ENCODE measurements at places on chromosomes 11 and 22. TPM values are rescaled to one million over a fixed set of nuclear protein-coding genes. Genes with fewer than 3 reads are reported as not detected.
A peak's percentile ranks its signal among the peaks of the same experiment; 100 is the strongest.

- no peaks in the 10 kb centered on the region for H3K4me1 ChIP-seq
- no peak for DNase-seq
- H3K4me3 ChIP-seq, result no peak overlapping the region
- no peaks in the 10 kb centered on the region for H3K27me3 ChIP-seq
Observed at GRCh38 chr11:64624883-64625481, 34.0 kb downstream of the SLC22A12 start.

- peak overlapping the region; percentile 23 for H3K27ac ChIP-seq
- peaks cover 12% of the 10 kb centered on the region for H3K4me1 ChIP-seq
- H3K27me3 ChIP-seq, result no peaks in the 10 kb centered on the region
- no peak overlapping the region for H3K4me3 ChIP-seq
- no peaks in the 10 kb centered on the region for H3K36me3 ChIP-seq
Observed at GRCh38 chr11:68845351-68846002, 3.8 kb upstream of the CPT1A start.

- H3K27ac ChIP-seq, result no peak overlapping the region
- H3K4me3 ChIP-seq, result no peak overlapping the region
- no peaks in the 10 kb centered on the region for H3K4me1 ChIP-seq
- H3K36me3 ChIP-seq, result peaks cover 6% of the 10 kb centered on the region
- DNase-seq, result no peak
Observed at GRCh38 chr11:11966826-11967668, 41.4 kb downstream of the DKK3 start.

- H3K4me1 ChIP-seq, result peaks cover 23% of the 10 kb centered on the region
- H3K27me3 ChIP-seq, result no peaks in the 10 kb centered on the region
- DNase-seq, result no peak
- no peak overlapping the region for H3K4me3 ChIP-seq
- H3K36me3 ChIP-seq, result no peaks in the 10 kb centered on the region
- H3K27ac ChIP-seq, result no peak overlapping the region
Observed at GRCh38 chr11:119742263-119742861, 13.4 kb upstream of the NECTIN1 start.

GRCh38 chr11:63670096-63670432, 1.1 kb downstream of the ATL3 start:
- H3K27me3 ChIP-seq, result no peaks in the 10 kb centered on the region
- H3K27ac ChIP-seq, result peak overlapping the region; percentile 98
- H3K4me1 ChIP-seq, result peaks cover 49% of the 10 kb centered on the region
- no peak for DNase-seq

The NNMT gene
- total RNA-seq, result 94.0 TPM

DNA sequence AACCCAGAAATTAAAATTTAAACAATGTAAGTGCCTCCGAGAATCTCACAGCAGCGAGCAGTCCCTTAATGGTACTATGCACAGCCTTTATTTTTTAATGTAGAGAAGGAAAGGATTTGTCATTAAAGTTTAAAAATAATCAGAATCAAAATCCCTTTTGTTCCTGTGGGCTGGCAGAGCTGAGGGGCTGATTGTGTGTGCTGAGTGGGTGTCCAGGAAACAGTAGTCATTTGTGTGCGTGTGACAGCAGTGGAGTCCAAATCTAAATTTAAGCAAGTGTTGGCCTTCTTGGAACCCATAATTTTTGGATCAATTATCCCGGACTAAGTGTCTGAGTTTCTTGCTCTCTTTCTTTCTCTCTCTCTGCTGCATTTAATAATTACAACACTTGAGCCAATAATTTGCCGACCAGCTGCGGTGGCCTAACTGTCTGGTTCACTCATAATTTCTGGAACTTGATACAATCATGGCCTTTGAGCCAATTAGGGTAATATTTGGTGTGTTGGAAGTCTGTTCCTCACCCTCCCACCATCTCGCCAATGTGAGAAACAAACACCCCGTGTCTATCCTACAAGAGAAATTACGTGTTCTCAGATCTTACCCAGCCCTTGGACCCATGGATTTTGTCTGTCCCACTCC, 528.0 kb downstream of the SOX6 start:
- no peak overlapping the region for H3K4me3 ChIP-seq
- peaks cover 24% of the 10 kb centered on the region for H3K4me1 ChIP-seq
- no peaks in the 10 kb centered on the region for H3K27me3 ChIP-seq
- no peak overlapping the region for H3K27ac ChIP-seq
- no peak for DNase-seq

DNA sequence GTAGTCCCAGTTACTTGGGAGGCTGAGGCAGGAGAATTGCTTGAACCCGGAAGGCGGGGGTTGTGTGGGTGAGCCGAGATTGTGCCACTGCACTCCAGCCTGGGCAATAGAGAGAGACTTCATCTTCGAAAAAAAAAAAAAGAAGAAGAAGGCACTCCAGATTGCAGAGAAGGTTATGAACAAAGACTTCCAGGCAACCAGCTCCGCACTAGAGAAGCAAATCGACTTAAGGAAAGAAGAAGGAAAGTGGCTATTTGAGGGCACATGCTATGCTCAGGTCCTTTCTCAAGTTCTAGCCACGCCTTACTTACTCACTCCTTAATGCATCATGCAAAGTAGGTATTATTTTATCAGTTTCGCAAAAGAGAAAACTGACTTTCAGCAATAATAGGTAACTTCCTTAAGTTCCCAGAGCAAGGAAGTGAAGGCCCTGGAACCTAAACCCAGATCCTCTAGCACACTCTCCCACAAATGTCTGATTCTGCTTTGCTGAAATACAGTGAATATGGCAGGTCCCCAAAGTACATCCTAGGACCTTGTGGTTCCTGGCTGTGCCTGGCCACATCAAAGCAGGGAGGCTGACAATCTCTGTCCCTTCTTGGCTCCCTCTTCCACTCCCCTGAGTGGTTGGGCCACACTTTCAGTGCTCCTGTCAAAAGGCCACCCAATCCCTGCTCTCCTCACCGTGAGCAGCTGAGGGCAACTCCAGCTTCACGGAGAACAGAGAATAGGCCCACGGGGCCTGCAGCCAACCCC, 14.2 kb downstream of the CD3E start:
- no peaks in the 10 kb centered on the region for H3K27me3 ChIP-seq
- H3K4me3 ChIP-seq, result no peak overlapping the region
- H3K27ac ChIP-seq, result peak overlapping the region; percentile 21
- no peaks in the 10 kb centered on the region for H3K36me3 ChIP-seq
- peaks cover 28% of the 10 kb centered on the region for H3K4me1 ChIP-seq

Data from esophagus squamous epithelium (tissue), 5 donors.